DND-41 (cell line): ENCODE measurements at places on chromosomes 6 and 20.

GRCh38 chr6:17874753-17875152 is 112.7 kb downstream of the KIF13A start:
- no peak for DNase-seq

DNA sequence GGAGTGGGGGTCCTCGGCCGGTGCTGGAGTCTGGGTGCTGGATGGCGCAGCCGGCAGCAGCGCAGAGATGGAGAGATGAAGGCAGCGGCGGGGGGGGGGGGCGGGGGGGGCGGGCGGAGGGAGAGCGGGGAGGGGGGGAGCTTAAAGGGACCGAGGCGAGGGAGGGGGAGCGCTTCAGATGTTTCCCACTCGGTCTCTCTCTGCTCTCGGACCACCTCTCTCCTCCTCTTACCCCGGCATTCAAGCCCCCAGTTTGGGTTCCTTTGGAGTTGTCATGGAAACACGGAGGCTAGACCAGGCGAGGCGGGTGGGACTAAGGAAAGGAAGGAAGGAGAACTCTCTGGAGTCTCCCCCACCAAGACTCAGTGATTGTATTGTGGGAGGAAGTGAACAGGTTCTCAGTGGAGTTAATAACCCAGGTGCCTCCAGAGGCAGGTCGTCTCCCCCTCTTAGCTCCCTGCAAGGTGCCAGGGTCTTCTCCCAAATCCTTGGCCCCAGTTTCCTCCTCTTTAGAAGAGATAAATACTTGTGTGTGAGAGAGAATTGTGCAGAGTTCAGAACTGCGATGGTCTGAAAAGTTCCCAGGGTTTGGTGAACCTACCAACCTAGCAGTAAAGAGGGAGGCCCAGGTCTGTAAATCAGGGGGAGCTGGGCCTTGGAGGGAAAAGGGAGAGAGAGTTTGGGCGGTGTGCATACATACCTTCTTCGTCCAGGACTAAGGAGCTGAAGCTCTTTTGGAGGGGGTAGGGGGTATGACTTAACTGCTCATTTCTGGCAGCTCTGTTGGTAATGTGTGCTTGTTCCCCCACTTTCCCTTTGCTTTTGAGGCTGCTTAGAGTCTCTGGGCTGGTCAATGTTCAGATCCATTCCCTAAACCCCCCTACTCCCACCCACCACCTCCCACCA is at the start of gene PRRT1:
Gene PRRT1, minus strand, starts transcription at position 77 of the 906 bp plus-strand sequence. CDS start 112 bp downstream, outside the sequence.
- DNase-seq: no peak

GRCh38 chr20:36399147-36399968 is 93.2 kb downstream of the DLGAP4 start:
- DNase-seq: peak; percentile 48

DNA sequence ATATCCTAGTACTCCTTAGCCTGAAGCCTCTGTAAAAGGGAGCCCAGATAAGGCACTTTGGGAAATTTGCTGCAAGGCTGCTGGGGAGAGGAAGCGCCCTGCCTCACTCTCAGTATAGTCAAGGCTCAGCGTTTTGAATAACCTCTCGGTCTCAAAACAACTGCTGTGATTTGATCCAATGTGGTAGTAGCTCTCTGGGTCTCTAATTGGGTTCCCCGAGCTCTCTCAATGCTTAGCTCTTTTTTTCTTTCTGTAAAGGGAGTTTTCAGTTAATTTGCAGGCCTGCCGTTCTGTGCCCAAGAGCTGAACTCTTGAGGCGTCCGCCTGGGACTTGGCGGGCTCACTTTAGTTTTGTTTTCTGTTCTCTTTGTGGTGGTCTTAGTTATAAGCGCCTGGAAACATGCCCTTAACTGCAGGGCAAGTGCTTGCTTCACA is 41.2 kb downstream of the ZHX3 start:
- no peak for DNase-seq

GRCh38 chr6:127690588-127690987 is 113.6 kb downstream of the C6orf58 start:
- no peak for DNase-seq
